Stimulated activated CD8-positive, alpha-beta memory T cell treated with anti-CD3 and anti-CD28 coated beads, Interleukin-12 subunit alpha, Interleukin-12 subunit beta, amount 100 ng/mL, for 4 hours (primary cell): ENCODE measurements at places on chromosomes 12 and 14.

DNA sequence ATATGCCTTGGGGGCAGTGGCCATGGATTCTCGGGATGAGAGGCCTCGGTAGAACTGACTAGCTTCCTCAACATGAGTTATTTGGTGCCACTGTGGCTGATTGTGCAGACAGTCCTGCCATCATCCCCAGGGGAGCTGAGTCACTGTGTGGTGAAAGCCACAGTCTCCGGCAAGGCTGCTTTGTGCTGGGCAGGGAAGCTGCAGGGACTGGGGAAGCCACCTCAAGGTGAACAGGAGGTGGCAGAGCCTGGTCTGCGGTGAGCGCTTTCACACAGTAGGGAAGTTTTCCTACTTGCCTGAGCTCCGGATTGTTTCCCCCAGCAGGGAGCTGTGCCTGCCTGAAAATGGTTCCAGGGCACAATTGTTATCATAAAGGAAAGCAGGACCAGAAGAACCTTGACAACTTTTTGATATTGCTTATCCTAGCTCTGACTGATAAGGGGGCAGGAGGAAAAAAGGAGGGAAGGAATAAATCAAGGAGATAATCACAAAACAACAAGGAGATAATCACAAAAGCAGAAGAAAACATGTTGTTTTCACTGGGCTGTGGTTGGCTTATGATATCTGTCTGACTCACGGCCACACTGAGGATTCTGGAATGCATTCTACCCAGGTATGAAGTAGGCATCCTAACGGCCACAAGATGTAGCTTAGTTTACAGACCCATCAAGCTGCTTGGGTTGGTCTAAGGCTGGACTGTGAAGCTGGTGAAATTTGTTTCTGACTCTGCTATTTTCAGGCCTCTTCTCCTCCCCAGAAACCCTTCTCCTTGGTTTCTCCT lies 32.2 kb upstream of the GNG2 start:
- DNase-seq: peak; percentile 57

DNA sequence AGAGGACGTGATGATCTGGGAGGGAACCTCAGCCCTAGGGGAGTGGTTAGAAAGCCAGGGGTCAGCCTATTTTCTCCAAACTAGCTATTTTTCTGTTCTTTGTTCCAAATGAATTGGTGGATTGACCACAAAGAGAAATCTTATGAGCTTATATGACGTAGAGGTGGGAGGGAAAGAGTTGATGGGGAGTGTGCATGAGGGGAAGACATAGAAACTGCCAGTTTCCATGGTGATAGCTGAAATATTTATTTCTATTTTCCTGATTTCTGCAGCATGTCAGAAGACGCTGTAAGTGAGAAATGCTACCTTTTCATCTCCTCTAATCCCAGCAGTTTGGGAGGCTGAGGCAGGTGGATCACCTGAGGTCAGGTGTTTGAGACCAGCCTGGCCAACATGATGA lies 51.4 kb upstream of the CISTR start:
- no peak for DNase-seq

DNA sequence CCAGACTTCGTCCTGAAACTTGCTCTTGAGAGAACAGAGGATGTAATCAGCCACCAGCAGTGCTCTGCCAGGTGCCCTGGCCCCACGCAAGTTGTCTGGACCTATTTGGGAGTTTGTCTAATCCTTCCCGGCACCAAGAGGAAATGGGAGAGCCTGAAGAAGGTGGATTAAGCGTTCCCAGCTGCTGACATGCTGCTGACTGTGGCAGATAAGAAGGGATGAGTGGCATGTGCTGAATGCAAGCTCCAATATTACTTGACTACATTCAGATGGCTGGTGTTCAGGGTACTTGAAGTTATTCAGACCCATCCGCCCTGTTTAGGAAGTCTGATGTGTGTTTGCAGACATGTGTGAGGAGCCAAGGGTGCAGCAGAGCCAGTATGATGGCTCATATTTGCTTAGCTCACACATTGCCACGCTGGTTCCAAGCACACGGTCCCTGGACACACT lies 440.6 kb upstream of the CCDC196 start:
- no peak for DNase-seq

GRCh38 chr12:62466018-62466593 lies 520 bp upstream of the MON2 start:
- no peak for DNase-seq

DNA sequence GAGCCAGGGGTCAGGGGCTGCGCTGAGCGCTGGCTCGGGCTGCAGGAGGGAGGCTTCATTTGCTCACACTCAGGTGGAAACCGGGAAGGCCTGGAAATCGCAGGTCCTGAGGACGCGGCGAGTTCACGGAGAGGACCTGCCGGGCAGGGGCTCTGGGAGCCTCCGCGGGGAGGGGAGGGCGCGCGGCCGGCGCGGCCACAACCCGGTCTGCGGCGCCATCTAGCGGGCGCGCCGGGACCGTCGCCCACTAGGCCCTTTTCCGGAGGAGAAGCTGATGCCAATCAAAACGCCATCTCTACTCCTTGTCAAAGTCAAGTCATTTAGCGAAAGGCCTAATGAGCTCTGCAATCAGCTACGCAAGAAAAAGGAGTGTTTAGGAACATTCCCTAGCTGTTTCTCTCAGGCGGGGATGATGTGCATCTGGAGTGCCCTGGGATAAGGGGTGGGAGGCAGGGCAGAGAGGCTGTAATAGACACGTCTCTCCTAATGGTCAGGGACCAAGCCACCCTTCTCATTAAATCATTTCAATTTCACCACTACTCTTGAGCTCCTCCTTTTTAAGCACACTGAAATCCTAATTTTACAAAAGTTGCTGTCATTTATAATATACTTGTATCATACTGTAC lies 885.8 kb upstream of the TMEM132C start:
- no peak for DNase-seq

DNA sequence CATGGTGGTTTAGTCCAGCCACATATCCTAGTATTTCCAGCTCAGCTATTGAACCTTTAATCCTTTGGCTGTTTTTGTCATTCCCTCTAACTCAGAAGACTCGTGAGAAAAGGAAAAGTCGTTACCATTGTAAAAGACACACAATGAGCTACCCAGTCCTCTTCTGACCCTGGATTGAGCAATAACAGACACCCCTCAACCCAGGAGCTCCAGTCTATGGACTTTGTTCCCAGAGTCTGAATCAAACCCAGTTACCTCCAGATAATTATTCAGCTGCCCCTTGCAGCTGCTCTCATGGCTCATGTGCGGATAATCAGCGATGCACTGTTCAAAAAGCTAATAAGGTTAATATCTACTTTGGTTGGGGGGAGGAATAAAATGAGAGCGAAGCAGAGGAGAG lies 402.4 kb downstream of the BTG1 start:
- no peak for DNase-seq

- DNase-seq: no peak
Measured at GRCh38 chr14:105857220-105857825, 330.9 kb downstream of the TMEM121 start.
